ENCODE measurements at places on chromosomes 11 and 22.

- no peak for DNase-seq
Measured at GRCh38 chr11:122979815-122980595, 1.6 kb downstream of the BSX start.

GRCh38 chr11:86431258-86431657 lies 56.6 kb downstream of the CCDC81 start:
- no peak for DNase-seq

DNA sequence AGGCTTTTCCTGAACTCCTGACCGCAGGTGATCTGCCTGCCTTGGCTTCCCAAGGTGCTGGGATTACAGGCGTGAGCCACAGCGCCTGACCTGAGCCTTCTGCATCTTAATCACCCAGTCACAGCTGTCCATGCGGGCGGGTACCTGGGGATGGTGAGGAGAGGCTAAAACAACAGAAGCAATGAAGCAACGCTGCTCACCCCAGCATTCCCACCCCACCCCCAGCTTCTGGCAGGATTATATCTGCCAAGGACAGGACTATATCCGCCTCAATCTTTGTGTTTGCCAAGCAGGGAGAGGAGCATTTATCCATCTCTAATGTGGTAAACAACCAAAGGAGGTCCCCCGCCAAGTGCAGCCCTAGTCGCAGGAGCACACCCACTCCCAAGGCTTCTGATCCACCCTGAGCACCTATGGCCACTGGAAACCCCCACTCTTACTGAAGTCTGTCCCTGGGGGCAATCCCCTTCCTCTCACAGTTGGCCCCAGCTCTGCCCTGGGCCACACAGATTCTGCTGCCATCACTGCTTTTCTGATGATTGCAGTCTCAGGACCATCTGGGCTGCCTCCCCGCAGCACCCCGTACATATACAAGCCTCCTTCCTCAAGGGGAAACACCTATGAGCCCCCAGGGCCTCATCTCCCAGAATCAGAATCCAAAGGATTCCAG lies 8.8 kb upstream of the LGALS2 start:
- DNase-seq = no peak

- DNase-seq = peak; percentile 79
Measured at GRCh38 chr11:44094260-44094868, 1.1 kb upstream of the EXT2 start.

- DNase-seq = peak; percentile 2
Measured at GRCh38 chr11:2788168-2789071, 88.6 kb upstream of the KCNQ1OT1 start.

DNA sequence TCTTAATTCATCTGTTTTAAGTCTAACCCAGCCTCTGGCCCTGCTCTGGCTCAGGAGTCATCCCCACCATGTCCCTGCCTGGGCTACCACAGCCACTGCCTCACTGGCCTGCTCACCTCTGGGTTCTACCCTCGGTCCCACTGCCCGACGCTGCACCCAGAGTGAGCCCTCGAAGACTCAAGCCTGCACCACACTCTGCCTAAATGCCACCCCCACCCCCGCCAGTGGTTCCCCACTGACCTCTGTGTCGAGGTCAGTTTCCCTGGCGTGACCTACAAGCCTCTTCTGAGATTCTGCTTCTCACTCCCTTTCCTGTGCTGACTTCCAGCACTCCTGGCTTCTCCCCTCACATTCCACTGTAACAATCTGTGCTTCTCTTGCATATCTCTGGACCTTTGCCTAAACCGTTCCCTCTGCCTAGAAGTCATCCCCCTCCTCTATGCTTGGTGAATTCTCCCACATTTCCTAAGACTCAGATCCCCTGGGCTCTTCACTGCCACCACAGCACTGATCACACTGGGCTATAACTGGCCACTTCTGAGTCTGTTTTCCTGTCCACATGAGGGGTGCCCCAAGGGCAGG lies 12.5 kb upstream of the PDE2A start:
- no peak for DNase-seq

DNA sequence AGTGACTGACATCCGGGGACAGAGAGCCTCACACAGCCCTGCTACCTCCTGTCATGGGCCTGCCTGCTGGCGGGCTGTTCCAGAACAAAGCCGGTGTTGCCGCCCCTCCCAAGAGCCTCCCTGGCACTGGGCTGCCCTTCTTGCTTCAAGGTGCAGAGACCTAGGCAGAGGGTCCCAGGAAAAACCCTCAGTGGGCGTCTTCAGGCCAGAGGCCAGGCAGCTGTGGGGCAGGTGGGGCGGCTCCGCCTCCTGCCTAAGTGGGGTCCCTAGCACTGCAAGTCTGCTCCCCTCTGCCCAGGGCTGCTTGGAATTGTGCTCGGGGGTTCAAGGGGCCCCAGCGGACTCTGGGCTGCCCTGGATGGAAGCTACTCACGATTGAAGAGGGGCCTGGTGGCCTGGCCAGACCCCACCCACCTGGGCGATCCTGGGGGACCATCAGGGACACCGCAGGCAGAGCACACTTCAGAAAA lies 20.4 kb upstream of the GNB1L start:
- DNase-seq = no peak

GRCh38 chr22:39021552-39022250 lies 774 bp downstream of the APOBEC3D start:
- DNase-seq = no peak

GRCh38 chr11:4466871-4467442 lies 15.5 kb upstream of the OR52K1 start:
- DNase-seq = no peak

- no peak for DNase-seq
Measured at GRCh38 chr11:67260406-67260805, 5.9 kb upstream of the GRK2 start.

DNA sequence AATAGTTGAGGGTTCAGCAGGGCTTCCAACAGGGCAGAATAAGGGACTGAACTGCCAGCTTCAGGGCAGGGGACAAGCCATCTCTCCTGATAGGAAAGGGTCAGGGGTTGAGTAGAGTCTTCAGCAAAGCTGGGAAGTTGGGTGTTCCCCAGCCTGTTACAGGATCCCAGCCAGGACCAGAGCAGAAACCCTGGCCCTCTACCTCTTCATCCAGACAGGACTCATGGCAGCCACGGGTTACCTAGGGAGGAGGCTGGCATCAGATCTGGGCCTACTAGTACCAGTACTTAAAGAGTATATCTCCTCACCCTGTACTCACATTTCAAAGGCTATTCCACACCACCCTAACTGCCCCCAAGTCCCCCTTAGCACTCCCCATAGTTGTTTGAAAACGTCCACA lies 2.4 kb upstream of the TAF10 start:
- DNase-seq = no peak

DNA sequence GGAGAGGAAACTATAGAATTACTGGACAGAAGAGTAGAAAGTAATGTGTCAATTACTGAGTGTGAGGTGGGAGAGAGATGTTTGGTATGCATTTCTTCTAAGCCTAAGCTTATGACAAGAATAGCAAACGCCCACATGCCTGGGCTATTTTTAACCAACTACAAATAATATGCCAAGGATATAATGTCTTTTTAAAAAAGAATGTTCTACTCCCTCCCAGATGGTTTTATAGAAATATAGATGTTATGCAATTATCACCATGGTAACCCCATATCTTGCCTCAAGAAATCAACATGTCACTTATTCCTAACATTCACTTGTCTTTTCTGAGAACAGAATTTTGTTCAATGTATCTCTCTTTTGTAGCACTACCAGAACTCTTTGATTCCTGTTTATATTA lies 996.7 kb upstream of the CHORDC1 start:
- DNase-seq = no peak

DNA sequence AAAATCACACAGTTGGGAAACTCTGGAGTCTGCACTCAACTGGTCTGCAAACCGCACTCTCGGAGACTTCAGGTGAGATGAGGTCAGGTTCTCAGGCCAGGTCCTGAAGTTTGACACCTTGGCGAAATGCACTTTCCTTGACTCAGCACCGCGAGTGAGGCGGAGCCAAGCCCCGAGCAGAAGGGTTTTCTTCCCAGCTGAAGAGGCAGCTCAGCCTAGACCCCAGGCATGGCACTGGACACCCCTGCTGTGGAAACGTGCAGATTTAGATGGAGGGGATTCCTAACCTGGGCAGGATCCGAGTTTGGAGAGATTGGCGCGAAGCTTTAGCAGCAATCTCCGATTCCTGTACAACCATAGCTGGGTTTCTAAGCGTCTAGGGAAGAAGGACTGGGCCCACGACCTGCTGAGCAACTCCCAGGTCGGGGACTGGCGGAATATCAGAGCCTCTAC lies 835 bp upstream of the MYOD1 start:
- DNase-seq = no peak

DNA sequence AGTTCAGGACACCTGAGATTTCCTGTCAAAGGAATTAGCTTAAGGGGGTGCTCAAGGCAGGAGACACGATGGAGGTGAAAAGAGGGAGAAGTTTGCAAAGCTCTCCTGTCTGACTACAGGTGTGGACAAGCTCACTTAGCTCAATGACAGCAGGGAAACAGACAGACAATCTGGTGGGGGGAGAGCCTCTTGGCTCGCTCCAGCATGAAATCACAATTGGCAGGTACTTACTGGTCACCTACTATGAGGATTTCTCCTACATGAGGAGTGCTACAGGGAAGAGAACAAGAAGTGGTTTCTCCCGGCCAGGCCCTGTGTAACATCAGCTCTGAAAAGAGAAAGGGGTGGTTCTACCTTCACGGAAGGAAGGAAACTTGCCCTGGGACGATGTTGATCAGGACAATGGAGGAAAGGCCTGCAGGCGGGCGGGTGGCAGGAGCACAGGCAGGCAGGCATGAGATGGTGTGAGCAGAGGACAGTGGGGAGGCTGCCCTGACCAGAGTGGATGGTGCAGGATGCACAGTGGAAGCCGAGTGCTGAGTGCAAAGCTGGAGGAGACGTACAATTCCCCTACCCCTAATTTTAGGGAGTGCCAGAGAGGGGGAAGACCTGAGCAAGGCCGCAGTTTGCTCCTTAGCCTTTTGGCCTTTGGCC lies 57.9 kb upstream of the CRTAM start:
- no peak for DNase-seq

- DNase-seq = no peak
Measured at GRCh38 chr11:63970902-63971301, 3.5 kb upstream of the COX8A start.

GRCh38 chr22:28333088-28333487 lies 346.6 kb downstream of the TTC28 start:
- DNase-seq = no peak

- DNase-seq = no peak
Measured at GRCh38 chr11:128587415-128587814, at the start of gene ETS1. Gene ETS1, minus strand, starts transcription at chr11:128587558. Its CDS starts 14,428 bp downstream, at chr11:128573130.

DNA sequence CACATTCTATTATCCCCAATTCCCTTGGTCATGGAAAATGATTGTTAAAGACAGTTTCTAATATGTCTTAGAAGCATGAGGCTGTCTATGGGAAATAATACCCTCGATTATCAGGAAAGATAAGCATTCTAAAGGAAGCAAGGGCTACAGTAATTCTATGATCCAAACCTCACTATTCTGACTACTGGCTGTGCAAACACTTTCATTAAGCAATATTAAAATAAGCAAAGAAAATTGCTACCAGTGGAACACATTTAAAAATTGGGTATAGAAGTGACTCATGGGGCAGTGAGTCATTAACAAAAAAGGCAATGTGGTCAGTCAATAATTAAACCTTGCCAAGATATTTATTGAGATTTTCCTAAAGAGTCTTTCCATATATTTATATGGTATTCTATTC lies 1415.2 kb upstream of the TENM4 start:
- DNase-seq = no peak

DNA sequence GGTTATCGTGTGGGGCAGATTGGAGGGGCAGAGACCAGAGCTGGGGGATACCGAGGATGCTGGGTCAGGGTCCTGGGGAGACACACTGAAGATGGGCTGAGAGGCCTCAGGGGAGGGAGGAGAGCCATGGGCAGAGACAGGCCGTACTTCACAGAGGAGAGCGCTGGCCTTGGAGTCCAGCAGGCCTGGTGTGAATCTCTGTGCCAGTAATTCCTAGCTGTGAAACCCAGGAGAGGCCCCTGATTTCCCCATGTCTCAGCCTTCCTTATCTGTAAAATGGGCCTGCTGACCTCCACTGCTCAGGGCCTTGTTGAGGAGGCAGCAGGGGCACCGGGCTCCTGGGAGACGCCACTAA lies 23.4 kb downstream of the CACNA1I start:
- no peak for DNase-seq

GRCh38 chr11:95153857-95154246 lies 64.2 kb downstream of the ENDOD1 start:
- no peak for DNase-seq

- no peak for DNase-seq
Measured at GRCh38 chr11:41458641-41459040, 811 bp downstream of the LRRC4C start.

- DNase-seq = no peak
Measured at GRCh38 chr11:20623252-20623651, 23.8 kb downstream of the SLC6A5 start.

DNA sequence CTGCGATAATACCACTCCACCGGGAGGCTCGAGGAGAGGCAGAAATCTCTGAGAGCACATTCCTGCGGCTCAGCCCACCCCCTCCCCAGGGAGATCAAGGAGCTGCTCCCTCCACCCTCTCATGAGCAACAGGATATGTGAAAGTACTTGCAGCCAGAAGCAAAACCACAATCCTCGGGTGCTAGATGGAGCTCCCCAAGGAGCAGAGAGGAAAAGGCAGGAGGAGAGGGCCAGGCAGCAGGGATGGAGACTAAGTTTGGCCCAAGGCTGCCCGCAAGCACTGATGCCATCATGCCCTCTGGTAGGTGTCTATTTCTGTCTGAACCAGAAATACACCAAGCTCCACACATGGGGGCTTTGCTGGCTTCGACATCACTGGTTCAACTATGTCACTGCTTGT lies 22.3 kb downstream of the VPS37C start:
- DNase-seq = no peak

DNA sequence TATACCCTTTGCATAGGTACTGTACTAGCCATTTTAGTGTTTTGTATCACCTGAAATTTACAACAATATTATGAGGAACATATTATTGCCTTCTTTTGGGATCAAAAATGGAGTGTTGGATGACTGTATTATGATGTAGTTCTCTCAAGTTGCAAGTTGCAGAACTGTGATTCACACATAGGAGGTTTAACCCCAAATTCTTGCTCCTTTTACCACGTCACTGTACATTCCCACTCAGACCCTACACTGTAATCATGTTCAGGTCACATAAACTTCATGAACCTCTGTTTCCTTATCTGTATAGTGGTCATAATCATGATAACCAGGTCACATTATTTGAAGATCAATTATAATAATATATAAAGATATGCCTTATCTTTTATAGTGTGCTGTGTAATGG lies 925.1 kb upstream of the TENM4 start:
- no peak for DNase-seq

All from endothelial cell (in vitro differentiated cells).